Stimulated activated CD4-positive, alpha-beta T cell treated with anti-CD3 and anti-CD28 coated beads, Interleukin-4, amount 100 ng/mL, for 1 hour (primary cell): ENCODE measurements at places on chromosomes 7 and 10.

DNA sequence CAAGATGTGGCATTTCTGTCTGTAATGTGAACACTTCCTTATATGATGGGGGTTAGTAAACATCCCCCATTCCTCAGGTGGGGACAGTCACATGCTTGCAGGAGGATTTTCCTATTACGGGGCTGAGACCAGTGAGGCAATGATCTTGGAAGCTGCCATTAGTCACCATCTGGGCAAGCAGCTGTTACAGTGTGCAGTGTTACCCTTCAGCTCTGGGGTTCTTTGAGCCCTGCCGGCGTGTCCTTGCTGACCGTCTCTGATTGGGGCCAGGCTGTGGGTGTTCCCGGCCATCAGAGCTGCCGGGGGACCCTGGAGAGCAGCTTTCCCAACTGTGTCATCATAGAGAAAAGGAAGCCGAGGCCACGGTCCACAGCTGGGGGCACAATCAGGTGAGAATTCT, 126.8 kb upstream of the FAM20C start:
- no peak for DNase-seq

DNA sequence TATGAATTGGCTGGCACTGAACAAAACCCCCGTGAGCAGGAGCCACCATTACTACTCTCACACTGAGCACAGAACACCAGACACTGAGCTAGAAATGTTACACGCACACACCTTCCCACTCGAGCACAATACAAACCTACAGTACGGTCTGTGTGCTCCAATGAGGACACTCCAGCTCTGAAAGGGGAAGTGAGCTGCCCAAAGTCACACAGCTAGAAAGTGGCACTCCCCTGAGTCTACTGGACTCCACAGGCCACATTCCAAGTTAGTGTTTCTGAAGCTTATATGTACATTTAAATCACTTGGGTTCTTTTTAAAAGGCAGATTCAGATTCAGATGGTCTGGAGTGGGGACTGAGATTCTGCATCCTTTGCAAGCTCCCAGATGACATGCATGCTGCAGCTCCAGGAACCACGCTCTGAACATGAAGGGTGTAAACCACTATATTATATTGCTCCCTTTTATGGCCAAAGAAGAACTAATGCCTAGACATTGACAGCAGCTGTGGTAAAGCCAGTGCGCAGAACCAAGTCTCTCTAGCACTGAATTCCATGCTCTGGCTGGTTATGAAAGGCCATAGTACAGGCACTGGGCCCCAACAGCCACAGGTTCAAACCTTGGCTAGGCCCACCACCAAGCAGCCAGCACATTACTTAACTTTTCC, 77.1 kb downstream of the FRMPD2 start:
- no peak for DNase-seq

- DNase-seq = no peak
These were observed 85.2 kb downstream of the VTI1A start for GRCh38 chr10:112532189-112532588.

DNA sequence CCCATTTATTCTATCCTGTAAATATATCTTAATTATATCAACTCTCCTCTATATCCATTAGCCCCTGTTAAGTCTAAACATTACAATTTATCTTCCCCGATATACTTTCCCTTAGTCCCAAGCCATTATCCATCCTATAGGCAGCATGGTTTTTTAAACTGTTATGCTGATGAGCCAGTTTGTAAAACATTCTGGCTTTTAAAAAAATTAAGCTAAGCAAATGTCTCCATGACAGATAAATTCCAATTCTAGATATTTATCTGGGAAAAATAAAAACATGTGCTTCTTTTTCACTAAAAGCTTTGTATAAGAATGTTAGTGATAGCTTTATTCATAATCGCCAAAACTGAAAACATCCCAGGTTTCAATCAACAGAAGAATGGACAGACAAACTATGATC, 183.2 kb upstream of the GNAI1 start:
- DNase-seq = no peak

DNA sequence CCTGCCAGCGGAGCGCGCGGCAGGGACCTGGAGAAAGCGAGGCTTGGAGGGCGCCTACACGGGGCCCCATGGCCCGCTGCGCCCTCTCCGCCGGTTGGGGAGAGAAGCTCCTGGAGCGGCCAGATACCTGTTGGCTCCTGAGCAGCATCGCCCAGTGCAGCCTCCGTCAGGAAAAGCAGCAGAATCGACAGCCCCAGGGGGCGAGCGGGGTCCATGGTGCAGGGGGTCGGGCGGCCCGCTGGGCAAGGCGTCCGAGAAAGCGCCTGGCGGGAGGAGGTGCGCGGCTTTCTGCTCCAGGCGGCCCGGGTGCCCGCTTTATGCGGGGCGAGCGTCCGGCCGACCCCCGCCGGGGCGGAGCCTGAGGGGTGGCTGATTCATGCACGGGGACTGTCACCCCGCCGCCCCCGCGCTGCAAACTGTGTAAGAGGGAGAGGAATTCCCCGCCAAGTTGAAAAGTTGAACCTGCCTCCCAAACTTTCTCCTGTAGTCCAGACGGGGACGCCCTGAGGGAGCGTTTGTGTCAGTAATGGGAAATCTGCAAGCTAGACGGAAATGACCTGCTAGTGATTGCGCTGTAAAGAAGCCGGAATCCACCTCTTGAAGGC, at the start of gene TFPI2:
TFPI2 (minus strand) TSS at position 290 of the 605 bp plus-strand sequence; CDS start at position 215, 75 bp downstream.
- peak; percentile 20 for DNase-seq

GRCh38 chr10:59582780-59583179, 126.9 kb downstream of the SLC16A9 start:
- no peak for DNase-seq

DNA sequence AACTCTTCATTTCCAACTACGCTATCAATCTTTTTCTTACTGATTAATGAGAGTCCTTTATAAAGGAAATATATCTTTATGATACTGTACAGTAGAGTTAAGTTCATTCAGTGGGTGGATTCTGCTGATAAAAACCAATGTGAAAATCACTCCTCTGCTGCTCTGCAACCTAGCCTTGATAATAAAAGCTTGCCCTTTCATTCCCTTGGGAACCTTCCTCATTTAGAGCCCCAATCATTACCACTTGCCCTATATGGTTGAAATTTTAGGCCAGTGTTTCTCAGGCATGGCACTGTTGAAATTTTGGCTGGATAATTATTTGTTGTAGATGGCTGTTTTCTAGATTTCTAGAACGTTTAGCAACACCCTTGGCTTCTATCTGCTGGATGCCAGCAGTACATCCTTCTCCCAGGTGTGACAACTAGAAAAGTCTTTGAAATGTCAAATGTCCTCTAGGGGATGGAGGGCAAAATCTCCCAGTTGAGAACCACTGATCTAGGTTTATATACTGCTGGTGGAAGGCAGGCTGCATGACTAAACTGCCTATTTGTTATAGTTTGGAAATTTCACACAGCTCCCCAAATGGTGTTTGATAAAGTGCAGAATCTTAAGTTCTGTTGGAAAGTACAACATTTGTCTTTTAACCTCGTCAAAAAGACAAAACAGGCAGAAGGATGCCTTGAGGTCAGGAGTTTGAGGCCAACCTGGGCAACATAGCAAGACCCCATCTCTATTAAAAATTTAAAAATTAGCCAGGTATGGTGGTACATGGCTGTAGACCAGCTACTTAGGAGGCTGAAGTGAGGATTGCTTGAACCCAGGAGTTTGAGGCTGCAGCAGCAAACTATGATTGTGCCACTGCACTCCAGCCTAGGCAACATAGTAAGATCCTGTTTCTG, 8.9 kb upstream of the SIRT1 start:
- DNase-seq = no peak

GRCh38 chr10:77420947-77421523, 216.6 kb downstream of the KCNMA1 start:
- DNase-seq = no peak

- no peak for DNase-seq
These were observed 153.2 kb downstream of the KLF6 start for GRCh38 chr10:3631701-3632330.
